ENCODE measurements at places on chromosomes 16 and 17. TPM values are rescaled to one million over a fixed set of nuclear protein-coding genes. Genes with fewer than 3 reads are reported as not detected.

- H3K4me3 ChIP-seq = no peak overlapping the region
- H3K27ac ChIP-seq = no peak overlapping the region
- H3K27me3 ChIP-seq = no peaks in the 10 kb centered on the region
- H3K36me3 ChIP-seq = no peaks in the 10 kb centered on the region
These were observed 114.5 kb upstream of the C17orf78 start for GRCh38 chr17:37261286-37261685.

DNA sequence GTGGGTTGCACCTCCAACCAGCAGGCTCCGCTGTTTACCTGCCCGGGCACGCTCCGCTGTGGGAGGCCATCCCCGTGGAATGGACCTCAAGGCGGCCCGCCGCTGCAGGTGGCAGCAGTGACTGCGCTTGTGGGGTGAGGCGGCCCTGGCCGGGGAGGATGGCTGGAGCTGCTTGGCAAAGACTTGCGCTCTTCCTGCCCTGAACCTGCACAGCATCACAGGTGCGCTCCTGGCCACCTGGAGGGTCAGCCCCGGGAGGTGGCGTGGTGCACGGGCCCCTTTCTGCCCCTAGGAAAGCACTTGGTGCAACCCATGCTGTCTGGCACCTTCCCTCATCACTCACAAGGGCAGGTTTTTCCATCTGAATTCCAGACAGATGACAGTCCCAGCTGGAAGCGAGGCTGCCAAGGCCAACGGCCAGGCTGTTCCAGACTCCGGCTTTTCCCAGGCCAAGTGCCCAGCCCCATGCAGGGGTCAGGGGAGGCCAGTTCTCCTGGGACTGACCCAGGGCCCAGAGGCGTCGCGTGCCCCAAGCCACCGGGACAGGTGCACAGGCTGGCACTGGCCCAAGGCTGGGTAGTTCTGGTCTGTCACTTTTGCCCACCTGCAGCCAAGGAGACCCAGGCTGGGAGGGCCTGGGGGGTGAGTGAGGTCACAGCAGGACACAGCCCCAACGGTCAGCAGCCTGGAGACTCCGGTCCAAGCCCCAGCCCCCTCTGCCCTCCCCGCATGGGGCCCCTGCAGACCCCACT, 13.3 kb downstream of the UTS2R start:
- H3K27me3 ChIP-seq = peaks cover 43% of the 10 kb centered on the region
- H3K4me3 ChIP-seq = no peak overlapping the region
- peak; percentile 58 for DNase-seq
- peaks cover 8% of the 10 kb centered on the region for H3K4me1 ChIP-seq

DNA sequence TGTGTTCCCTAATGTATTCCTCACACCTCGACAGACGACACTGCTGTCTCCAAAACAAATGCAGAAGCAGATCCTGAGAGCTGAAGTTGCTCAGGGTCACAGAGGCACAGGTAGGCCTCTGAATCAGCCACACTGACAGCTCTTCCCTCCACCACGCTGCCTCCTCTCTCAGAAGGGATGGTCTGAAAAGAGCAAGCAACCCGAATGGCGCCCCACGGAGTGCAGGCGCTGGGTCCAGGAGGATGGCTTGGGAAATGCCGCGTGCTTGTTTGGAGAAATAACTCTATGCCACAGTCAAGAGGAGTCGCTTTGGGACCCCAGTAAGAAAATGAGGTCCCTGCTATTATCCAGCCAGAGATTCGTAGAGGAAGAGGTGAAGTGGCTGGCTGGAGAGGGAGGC, 15.9 kb downstream of the CYB561 start:
- H3K27me3 ChIP-seq = no peaks in the 10 kb centered on the region
- no peak overlapping the region for H3K4me3 ChIP-seq
- H3K4me1 ChIP-seq = peaks cover 23% of the 10 kb centered on the region
- DNase-seq = no peak
- no peaks in the 10 kb centered on the region for H3K36me3 ChIP-seq

DNA sequence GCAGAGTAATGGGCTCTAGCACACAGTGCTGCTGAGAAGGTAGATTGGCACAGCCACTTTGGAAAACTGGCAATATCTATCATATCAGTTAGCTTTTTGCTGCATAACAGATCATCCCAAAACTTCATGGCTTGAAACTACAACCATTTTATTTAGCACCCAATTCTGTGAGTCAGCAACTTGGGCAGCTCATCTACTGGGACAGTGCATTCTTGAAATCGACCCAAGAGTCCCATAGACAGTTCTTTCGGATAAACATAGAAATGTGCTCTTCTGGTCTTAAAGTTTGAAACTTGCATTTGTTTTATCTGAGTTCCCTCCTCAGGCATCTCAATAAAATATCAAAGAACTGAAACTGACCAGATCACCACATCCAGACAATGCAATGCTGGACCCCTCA, 76.7 kb downstream of the CEP112 start:
- no peaks in the 10 kb centered on the region for H3K36me3 ChIP-seq
- H3K27me3 ChIP-seq = no peaks in the 10 kb centered on the region
- no peak for DNase-seq
- H3K4me3 ChIP-seq = no peak overlapping the region
- H3K4me1 ChIP-seq = no peaks in the 10 kb centered on the region

GRCh38 chr17:34254651-34255380, at the start of gene CCL2:
TSS of gene CCL2 (plus strand) at chr17:34255285. CDS start at chr17:34255350, 65 bp downstream.
- H3K27ac ChIP-seq = peak within 1 kb of the TSS; percentile 93
- H3K4me3 ChIP-seq = peak within 1 kb of the TSS; percentile 53
- H3K27me3 ChIP-seq = no peaks in the 10 kb centered on the region
- peaks cover 8% of the 10 kb centered on the region for H3K36me3 ChIP-seq

DNA sequence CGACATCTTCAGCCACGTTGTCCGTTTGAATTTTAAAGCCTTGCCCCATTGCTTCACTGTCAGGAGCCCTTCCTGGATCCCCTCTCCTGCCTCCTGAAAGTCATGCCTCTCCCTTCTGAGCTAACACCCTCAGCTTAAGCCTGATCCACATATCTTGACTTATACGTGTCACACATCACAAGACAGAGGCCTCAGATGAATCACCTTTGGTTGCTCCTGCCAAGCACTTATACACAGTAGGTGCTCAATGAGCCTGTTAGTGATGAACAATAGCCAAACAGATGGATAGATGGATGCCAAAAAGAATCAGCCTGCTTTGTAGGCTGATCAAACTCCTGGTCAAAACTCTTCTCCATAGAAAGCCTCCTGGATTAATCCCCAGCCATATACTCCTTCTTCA, 31.8 kb downstream of the PITPNM3 start:
- no peak overlapping the region for H3K4me3 ChIP-seq
- no peaks in the 10 kb centered on the region for H3K4me1 ChIP-seq
- H3K27ac ChIP-seq = no peak overlapping the region
- no peaks in the 10 kb centered on the region for H3K27me3 ChIP-seq
- no peak for DNase-seq

DNA sequence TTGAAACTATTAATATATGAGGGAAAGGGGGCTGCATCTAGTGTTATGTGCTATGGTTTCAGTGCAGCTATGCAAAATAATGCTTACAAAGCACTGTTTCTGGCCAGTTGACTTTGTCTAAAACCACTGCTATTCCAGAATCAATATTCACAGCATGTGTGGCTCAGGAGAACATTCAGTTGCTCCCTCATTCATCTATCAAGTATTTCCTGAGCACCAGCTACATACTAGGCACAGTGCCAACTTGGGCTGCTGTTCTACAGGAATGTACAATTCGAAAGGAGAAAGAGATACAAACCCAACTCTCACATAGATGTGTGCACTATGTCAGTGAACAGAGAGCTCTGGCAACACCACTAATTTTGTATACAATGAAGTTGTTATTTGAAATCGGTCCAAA, 183.0 kb downstream of the PHKB start:
- H3K27me3 ChIP-seq = no peaks in the 10 kb centered on the region
- no peak overlapping the region for H3K27ac ChIP-seq
- peaks cover 15% of the 10 kb centered on the region for H3K4me1 ChIP-seq
- no peaks in the 10 kb centered on the region for H3K36me3 ChIP-seq
- peak; percentile 36 for DNase-seq
- no peak overlapping the region for H3K4me3 ChIP-seq

- no peaks in the 10 kb centered on the region for H3K4me1 ChIP-seq
- H3K4me3 ChIP-seq = no peak overlapping the region
- peaks cover 59% of the 10 kb centered on the region for H3K36me3 ChIP-seq
- DNase-seq = no peak
These were observed 37.8 kb downstream of the CACNG1 start for GRCh38 chr17:67082107-67082506.

DNA sequence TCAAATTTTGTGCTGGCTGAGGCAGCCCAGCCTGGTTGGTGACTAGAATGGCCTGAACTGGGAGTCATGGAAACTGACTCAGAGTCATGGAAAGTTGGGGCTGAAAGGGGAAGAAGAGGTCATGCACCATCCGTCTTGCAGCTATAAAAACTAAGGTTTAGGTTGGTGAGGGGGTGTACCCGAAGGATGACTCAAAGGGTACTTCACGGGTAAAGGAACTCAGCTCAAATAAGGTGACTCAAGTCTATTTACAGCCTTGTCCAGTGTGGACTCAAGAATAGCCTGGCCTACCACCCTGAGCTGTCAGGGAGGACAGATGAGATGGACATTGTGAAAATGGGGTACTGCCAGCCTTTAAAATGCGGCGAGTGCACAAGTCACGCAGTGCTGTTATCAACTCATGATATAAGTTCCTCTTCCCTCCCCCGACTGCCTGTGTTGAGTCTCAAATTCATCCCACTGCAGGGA, 18.6 kb downstream of the CD300LB start:
- DNase-seq = no peak
- no peak overlapping the region for H3K4me3 ChIP-seq
- no peaks in the 10 kb centered on the region for H3K27me3 ChIP-seq
- H3K27ac ChIP-seq = no peak overlapping the region
- H3K4me1 ChIP-seq = no peaks in the 10 kb centered on the region

- peak overlapping the region; percentile 61 for H3K27ac ChIP-seq
- H3K4me3 ChIP-seq = no peak overlapping the region
- H3K4me1 ChIP-seq = peaks cover 58% of the 10 kb centered on the region
These were observed 27.0 kb downstream of the CDIP1 start for GRCh38 chr16:4511441-4512082.

GRCh38 chr17:47870056-47870455, 19.1 kb upstream of the SP6 start:
- no peaks in the 10 kb centered on the region for H3K36me3 ChIP-seq
- H3K4me1 ChIP-seq = no peaks in the 10 kb centered on the region
- peaks cover 44% of the 10 kb centered on the region for H3K27me3 ChIP-seq
- DNase-seq = no peak
- no peak overlapping the region for H3K27ac ChIP-seq

DNA sequence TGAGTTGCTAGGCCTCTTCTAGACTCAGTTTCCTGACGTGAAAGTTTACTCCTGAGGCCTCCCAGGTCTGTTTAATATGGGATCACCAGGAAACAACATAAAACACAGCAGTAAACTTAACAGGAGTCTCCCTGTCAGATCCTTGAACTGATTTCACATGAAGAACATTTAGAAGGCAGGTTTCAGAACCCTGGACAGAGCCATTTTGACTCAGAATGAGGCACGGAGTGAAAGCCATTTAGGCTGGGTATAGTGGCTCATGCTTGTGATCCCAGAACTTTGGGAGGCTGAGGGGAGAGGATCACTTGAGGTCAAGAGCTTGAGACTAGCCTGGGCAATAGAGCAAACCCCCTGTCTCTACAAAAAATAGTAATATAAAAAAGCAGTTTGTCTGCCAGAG, 289.1 kb downstream of the CA10 start:
- no peaks in the 10 kb centered on the region for H3K36me3 ChIP-seq
- H3K27me3 ChIP-seq = no peaks in the 10 kb centered on the region
- H3K4me3 ChIP-seq = no peak overlapping the region

CCDC40 gene
- polyA plus RNA-seq = 2.0 TPM

HAP1 gene
- polyA plus RNA-seq = 0.03 TPM

NACA2 gene
- polyA plus RNA-seq = 0.10 TPM

TBC1D3B gene
- polyA plus RNA-seq = 5.9 TPM

AANAT gene
- polyA plus RNA-seq = 0.73 TPM

WSCD1 gene
- polyA plus RNA-seq = 3.9 TPM

SLC46A1 gene
- 1.4 TPM for polyA plus RNA-seq

MRPL12 gene
- 409 TPM for polyA plus RNA-seq
